NAMALWA (cell line): ENCODE measurements at places on chromosomes 16 and 17.

GRCh38 chr16:22691335-22691734, 122.6 kb upstream of the HS3ST2 start:
- DNase-seq: no peak

DNA sequence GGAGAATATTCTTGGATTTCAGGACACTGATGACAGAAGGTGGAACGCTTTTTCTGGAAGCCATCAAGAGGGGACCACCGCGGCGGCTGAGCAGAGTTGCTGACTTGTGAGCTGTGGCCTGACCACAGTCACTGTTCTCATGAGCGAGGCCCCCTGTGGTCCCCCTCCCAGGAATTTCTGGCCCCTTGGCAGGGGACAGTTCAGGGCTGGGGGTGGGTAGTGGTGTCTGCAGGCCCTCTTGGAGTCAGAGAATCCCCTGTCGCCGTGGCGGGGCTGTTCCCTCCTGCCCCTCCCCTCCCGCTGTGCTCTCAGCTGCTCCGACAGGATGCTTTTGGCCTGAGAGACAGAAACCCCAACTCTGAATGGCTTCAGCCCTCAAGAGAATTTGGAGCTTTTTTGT, 292.0 kb downstream of the SEC14L1 start:
- no peak for DNase-seq

GRCh38 chr17:11486101-11486867, 112.0 kb upstream of the DNAH9 start:
- no peak for DNase-seq

- DNase-seq: no peak
Observed at GRCh38 chr17:65202844-65203571, 65.8 kb downstream of the RGS9 start.

- no peak for DNase-seq
Observed at GRCh38 chr16:75576384-75576811, 10.2 kb downstream of the GABARAPL2 start.

- peak; percentile 61 for DNase-seq
Observed at GRCh38 chr17:1324201-1324771, 44.8 kb downstream of the TRARG1 start.

DNA sequence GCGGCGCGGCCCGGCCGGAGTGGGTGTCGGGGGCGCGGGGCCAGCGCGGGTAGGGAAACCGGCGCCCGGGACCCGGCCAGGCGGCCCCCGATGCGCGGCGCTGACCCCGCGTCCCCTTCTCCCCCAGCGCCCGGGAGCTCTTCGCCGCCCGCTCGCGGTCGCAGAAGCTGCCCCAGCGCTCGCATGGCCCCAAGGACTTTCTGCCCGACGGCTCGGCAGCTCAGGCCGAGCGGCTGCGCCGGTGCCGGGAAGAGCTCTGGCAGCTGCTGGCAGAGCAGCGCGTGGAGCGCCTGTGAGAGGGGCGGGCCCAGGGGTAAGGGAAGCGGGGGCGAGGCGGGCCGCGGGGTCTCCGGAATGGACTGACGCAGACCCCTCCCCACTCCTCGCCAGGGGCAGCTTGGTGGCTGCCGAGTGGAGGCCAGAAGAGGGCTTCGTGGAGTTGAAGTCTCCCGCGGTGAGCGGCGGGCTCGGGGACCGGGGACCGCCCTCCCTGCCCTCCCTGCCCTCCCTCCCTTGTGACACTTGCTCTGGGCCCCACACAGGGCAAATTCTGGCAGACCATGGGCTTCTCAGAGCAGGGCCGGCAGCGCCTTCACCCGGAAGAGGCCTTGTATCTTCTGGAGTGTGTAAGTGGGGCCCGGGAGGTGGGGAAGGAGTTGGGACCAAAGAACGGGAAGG, 430 bp downstream of the TSEN54 start:
- peak; percentile 59 for DNase-seq

- no peak for DNase-seq
Observed at GRCh38 chr17:72749119-72749572, 343.3 kb downstream of the SLC39A11 start.
